GM04504 (cell line): ENCODE measurements at places on chromosomes 3 and 15.
A peak's percentile ranks its signal among the peaks of the same experiment; 100 is the strongest.

- DNase-seq = peak; percentile 40
Measured at GRCh38 chr3:31041161-31041978, 146.9 kb upstream of the GADL1 start.

DNA sequence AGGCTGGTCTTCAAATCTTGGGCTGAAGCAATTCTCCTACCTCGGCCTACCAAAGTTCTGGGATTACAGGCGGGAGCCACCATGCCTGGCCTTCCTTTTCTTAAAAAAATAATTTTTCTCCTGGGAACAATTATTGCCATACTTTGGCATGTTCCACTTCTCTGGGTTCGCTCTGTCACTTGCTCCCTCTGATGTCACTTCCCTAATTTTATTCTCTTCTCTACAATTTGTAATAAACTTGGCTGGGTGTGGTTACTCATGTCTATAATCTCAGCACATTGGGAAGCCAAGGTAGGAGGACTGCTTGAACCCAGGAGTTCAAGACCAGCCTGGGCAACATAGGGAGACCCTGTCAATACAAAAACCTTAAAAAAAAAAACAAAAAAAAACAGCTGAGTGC is 6.1 kb upstream of the IMPDH2 start:
- no peak for DNase-seq

GRCh38 chr3:14130230-14130629 is 5.4 kb downstream of the TMEM43 start:
- no peak for DNase-seq

DNA sequence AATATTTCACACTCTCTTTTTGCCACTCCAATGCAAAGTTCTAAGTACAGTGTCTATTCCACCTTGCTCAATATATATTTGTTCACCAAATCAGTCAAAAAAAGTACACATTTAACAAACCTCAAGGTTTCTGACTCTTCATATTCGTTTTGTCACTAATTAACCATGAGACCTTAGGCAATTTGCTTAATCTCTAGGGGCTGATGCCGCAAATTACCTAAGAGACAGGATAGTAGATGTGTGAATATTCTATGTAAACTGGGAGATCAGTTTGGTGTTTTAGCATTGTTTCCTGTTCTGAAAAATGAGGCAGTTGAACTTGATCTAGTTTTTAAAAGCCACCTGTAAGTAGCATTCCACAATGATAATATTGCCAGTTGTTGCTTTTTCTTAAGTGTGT is 182.5 kb upstream of the KCNH8 start:
- DNase-seq = no peak

GRCh38 chr15:77013776-77014131 is 18.8 kb downstream of the PSTPIP1 start:
- no peak for DNase-seq

GRCh38 chr3:44429459-44429858 is 48.0 kb downstream of the ZNF445 start:
- DNase-seq = no peak

DNA sequence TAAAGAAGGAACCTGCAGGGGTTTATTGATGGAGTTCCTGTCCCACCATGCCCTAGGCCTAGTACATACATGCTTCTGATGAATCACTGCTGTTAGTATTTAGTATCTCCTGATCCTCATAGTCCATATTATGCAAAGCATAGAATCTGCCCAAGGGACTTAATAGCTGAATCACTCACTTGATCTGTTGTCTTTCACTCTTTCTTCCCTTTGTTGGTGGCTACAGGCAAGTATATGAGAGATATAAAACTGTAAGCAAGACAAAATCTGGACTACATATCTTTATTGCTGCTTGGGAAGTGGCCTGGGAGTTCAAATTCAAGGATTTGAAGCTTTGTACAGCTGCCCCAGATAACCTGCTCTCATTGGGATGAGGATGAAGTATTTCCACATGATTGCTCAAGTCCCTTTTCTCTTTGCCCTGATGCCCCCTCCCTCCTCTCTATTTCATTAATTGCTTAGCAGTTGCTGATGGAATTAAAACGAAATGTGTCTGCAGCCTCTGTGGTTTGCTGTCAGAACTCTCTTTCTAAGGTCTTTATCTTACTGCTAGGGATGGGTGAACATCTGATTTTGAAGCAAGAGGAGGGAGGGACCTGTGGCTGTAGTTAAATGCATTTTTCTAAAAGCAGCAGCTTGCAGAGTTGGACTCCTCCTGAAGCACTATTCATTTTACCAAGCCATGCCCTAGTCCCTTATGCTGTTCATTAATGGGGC is 114.1 kb downstream of the ZNF609 start:
- no peak for DNase-seq

- DNase-seq = peak; percentile 43
Measured at GRCh38 chr3:196666001-196666867, 26.7 kb downstream of the NRROS start.

DNA sequence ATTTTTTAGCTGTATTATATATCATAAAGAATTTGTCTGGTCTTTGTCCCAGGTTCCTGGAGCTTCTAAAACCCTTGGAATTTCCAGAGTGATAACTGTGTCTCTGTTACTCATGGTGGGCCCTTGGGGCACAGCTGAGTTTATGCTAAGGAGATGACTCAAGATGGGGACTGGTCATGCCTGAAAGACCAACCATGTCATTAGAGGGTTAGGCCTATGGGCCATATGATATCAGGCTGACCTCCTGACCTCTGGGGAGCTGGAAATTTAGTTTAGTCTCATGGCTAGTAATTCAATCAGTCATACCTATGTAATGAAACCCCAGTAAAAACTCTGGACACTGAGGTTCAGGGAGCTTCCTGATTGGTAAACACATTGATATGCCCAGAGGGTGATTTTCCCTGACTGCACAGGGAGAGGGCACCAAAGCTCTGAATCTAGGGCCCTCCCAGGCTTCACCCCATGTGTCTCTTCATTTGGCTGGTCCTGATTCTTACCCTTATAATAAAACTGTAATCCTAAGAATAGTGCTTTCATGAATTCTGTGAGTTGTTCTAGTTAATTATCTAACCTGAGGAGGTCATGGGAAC is 69.6 kb downstream of the EEFSEC start:
- no peak for DNase-seq

- no peak for DNase-seq
Measured at GRCh38 chr3:33458446-33458845, 18.2 kb upstream of the UBP1 start.

GRCh38 chr3:197701841-197702240 is 34.9 kb downstream of the RUBCN start:
- DNase-seq = no peak

- no peak for DNase-seq
Measured at GRCh38 chr3:25173606-25174005, 254.5 kb upstream of the RARB start.

GRCh38 chr3:158312560-158313141 is 202.8 kb downstream of the RSRC1 start:
- DNase-seq = no peak

DNA sequence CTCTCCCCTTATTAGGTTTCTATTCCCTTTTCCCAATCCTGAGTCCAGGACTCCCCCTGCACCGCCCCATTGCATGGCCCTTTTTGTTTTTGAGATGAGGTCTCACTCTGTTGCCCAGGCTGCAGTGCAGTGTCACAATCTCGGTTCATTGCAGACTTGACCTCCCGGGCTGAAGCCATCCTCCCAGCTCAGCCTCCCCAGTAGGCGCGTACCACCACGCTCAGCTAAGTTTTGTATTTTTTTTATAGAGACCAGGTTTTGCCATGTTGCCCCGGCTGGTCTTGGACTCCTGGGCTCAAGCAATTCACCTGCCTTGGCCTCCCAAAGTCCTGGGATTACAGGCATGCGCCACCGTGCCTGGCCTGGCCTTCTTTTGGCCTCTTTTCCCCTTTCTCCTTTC is 29.3 kb downstream of the PDIA5 start:
- DNase-seq = no peak

DNA sequence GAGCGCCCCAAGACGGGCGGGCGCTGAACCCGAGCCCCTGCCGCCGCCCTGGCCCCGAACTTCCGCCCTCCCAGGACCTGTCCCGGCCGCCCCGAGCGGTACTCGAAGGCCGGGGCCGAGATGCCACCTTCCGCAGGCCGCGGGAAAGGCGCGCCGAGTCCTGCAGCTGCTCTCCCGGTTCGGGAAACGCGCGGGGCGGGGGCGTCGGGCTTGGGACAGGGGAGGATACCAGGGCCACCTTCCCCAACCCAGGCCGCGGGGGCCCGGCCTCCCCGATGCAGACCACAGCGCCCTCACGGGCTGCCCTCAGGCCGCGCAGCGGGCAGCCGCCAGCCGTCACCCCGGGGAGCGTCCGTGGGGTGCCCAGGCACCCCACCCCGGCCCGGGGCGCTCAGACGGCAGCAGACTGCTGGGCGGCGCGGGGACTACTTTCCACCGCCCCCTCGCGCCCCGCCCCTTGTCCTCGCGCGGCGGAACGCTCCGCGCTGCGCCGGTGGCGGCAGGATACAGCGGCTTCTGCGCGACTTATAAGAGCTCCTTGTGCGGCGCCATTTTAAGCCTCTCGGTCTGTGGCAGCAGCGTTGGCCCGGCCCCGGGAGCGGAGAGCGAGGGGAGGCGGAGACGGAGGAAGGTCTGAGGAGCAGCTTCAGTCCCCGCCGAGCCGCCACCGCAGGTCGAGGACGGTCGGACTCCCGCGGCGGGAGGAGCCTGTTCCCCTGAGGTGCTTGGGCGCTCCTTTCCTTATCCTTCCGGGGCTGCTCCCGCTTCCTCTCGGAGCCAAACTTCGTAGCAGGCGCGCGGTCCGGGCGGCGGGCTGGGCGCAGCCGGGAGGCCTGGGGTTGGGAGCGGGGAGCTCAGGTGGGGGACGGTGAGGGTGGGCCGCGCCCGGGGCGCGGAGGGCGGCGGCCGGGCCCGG is at the start of gene CTNNB1:
TSS of gene CTNNB1 (plus strand) at position 556 of the 916 bp plus-strand sequence. CDS start 24,564 bp downstream, outside the sequence.
- peak; percentile 87 for DNase-seq

DNA sequence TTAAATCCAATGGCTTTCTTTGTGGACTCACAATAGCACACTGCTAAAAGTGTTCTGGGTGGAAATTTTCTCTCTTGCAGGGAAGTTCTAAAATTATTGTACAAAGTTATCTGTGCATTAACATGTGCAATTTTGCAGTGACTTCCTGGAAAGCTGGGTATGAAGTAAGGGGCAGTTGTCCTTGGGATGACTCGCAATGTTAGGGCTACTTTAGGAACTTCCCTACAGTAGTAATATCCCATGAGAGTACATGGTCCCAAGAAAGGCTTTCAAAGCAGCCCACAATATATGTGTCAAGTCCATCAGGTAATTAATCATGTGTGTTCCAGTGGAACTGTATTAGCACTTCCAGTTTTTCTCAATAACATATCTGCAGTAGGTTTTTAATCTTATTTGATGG is 201.0 kb upstream of the UBE2E2 start:
- no peak for DNase-seq

DNA sequence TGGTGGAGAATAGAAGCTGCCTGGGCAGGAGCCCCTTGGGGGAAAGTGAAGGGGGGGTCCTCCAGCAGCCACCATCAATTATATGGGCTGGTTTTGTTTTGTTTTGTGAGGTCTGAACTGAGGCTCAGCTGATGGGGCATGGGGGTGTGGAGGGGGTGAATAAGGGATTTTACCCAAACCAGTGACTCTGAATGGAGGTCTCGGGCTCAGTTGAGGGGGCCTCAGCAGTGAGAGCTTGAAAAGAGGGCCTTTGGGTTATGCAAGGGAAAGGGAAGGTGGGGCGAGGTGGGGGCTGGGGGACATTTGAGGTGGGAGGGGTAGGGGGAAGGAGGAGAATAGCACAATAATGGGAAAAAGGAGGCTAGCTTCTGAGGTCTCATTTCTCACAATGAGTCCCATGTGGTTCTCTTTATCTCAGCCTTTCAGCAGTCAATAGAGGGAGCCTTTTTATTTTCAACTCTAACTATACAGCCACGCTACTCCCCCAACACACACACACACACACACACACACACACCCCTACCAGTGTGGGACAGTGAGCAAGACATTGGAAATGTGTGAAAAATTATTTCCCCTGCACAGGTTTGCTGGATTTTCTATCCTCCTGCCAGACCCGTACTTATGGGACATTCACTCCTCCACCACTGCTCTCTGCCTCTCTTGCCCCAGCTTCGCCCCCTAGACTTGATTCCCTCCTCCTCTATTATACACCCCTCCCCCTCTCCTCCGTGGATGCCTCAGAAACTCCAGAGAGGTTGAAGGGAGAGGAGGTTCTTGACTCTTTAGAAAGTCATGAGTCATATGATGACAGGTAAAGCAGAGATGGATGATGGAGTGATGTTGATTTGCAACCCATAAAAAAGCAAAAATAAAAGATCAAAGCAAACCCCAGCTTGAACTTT is 96.0 kb downstream of the GTPBP8 start:
- DNase-seq = no peak

- no peak for DNase-seq
Measured at GRCh38 chr15:100821327-100821726, 58.3 kb upstream of the ALDH1A3 start.

DNA sequence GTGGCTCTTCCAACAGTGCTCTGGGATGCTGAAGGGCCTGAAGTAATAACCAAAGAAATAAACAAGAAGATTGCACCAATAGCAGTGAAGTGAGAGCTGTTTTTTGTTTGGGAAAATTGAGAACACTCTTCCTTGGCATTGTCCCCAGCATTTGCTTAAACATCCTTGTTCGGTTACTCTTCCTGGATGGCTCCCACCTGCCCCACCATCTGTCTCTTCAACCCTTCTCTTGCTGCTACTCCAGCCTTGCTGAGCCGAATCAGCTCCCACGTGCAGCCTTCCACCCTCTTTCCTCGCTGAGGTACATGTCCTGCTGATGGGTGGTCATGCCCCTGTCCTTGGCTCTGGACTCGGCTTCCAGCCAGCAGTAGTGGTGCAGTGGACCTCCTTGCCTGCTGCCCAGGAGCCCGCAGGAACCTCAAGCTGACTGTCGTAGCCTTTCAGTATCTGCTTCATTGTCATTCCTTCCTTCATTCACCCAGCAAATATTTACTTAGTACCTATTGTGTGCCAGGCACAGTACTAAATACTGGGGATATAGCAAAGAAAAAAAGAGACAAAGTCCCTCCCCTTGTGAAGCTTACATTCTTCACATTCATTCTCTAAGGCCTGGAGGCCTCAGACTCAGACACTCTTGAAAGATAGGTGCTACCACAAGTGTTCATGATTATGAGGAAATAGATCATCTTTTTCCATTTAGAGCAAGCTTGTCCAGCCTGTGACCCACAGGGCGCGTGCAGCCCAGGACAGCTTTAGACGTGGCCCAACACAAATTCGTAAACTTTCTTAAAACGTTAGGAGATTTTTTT is 17.1 kb upstream of the VILL start:
- no peak for DNase-seq

DNA sequence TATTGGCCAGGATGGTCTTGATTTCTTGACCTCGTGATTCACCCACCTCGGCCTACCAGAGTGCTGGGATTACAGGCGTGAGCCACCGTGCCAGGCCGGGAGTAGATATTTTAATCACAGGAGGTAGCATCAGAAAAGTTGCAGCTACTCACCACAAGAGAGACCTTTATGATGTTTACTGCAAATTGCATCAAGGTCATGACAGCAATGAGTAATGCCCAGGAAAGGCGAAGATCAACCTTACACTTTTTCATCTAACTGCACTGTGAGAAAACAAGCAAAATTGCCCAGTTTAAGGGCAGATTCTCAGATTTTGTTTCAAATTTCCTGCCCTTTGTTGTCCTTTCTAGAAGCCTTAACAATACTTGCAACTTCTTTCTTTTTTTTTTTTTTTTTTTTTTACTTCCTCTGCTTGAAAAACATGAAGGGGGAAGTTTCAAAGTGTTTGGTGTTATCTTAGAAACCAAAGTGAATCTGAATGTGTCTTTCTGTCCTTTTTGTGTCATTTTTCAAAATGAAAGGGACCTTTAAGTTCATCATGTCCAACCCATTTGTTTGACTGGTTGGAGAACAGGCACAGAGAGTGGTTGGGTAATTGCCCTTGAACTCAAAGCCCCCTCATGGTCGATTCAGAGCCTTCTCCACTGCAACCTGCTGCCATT is 25.0 kb downstream of the TGFBR2 start:
- DNase-seq = no peak
